ENCODE measurements at places on chromosomes 7 and 10.
A peak's percentile ranks its signal among the peaks of the same experiment; 100 is the strongest.

- DNase-seq = no peak
Observed at GRCh38 chr7:16999541-17000267, 117.9 kb upstream of the AGR3 start.

DNA sequence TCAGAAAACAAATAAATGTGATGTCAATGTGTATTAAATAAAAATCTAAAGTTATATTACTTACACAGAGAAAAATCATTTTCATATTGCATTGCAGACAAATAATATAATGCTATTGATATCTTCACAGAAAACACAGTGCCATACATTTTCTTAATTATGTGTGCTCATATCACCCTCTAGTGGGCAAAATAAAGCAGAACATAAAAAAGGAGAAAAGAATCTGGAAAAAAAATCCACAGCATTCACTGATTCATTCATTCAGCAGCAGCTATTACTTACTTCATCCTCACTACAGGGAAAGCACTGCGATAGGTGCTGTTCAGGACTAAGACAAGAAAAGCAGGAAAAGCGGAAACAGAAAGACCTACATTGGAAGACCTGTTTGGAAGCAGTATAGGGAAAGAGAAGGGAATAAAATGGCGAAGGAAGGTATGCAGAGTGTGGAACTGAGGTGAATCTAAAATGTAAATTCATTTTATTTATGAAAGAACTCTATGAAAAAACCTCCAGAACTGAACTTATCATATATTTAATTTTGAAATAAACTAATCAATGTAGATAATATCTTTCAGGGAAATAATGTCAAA lies 73.2 kb downstream of the POT1 start:
- peak; percentile 7 for DNase-seq

DNA sequence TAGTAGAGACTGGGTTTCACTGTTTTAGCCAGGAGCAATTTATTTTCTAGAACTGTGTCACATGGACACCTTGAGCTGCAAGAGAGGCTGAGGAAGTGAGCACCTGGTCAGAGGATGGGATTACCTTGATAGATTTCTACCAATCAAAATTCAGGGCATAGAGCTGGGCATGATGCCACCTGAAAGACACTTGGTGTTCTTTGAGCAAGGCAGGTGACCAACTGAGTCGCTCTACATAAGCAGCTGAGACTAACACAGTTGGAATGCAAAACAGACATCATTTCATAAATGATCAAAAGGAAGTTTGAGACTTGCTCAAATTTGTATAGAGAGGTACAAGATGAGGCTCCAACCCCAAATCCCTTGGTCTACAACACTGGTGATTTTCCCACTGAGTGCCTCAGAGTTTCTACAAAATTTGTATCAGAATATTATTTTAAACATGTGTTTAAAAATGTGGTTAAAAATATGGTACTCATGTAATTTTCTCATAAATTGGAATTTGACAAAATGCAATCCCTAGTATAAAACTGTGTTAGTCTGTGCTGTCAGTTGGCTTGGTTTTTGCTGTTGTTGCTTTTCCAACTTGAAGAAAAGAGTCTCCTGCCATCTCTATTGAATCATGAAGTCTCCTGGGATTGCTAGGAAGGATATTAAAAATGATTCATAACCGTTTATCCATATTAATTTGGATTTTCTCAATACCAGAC lies 156.4 kb upstream of the MDFIC start:
- no peak for DNase-seq

GRCh38 chr7:98330926-98331529 lies 49.5 kb downstream of the BRI3 start:
- DNase-seq = no peak

GRCh38 chr7:32264702-32265284 lies 194.6 kb upstream of the PDE1C start:
- DNase-seq = no peak

- no peak for DNase-seq
Observed at GRCh38 chr10:94890264-94891022, 48.0 kb upstream of the CYP2C9 start.

DNA sequence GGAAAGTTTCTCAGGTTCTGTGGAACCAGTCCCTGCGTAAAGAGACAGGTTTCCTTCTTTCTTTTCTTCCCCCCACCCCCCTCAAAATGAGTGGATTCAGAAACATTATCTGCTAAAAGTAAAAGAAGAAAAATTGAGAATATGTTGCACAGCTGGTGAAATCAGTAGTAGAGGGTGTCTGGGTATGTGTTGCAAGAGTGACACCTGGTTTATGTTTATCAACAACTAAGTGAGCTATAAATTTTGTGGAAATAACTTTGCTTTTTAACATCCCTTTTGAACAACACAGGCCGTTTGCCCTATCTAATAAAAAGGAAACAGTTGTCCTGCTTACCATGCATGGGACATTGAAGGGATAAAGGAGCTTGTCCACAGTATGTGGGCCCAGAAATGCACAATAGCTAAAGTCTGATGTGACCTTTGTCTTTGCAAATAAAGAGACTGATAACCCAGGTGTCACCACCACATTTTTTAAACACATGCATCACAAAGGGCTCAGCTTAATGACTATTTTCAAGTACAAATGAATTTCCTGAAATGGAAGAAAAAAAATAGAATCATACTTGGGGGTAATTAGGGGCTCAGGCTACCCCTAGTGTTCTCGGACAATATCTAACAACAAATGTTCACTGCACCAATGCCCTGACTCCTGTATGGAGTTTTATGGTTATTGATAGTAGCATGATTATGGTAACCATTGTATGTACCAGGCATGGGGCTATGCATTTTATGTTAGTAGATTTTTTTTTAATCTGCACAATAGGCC lies 221.7 kb upstream of the TCF7L2 start:
- no peak for DNase-seq

DNA sequence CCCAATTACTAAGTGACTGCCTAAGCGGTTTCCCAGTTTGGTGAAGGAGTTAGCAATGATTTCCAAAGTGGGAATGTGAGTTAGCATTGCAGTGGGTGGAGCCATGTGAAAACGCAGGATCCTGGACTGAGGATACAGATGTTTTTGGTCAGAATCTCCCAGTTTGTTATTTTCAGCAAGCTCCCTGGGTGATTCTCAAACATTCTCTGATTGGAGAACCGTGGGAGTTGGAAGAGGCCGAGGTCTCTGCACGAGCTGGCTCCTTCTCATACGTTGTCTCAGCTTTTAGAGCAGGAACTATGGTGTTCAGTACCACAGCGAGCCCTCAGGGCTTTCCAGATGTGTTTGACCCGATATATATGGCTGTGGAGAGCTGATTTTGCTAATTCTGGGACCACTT lies 396.5 kb upstream of the NPVF start:
- no peak for DNase-seq

GRCh38 chr7:66933469-66933868 lies 12.4 kb downstream of the TMEM248 start:
- DNase-seq = no peak

GRCh38 chr7:147465223-147465622 lies 1125.3 kb upstream of the C7orf33 start:
- no peak for DNase-seq

DNA sequence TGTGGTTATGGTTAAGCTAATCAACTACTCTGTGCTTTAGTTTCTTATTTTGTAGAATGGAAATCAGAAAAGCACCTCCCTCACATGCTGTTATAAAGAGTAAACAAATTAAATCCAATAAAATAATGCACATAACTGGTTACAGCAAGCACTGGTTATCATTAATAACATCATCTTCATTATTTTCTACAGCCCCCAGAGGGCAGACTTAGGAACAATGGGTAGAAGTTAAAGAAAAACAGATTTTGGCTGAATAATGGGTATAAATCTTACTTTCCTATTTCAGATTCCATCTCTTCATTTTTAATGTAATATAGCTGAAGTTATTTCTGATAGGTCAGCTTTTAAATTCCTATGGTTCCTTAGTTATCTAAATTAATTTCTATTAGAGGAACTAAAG lies 126.5 kb downstream of the DOCK4 start:
- DNase-seq = no peak

DNA sequence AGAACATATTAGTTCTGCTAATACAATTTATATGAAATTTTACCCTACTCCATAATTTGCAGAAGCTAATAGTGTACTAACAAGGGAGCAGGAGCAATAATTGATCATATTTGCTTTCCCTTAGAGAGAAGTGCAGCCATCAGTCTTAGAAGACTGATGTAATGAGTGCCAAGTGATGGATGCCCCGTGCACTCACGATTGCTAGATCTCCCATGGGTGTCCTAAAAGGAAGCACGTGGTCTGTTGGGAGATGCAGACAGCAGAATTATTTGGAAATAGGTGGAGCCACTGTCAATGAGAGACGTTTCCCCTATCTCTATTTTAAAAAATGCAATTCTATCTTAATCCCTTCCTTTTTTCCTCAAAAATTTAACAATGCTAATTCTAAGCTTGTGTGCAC lies 772.2 kb upstream of the C7orf33 start:
- DNase-seq = no peak

- DNase-seq = no peak
Observed at GRCh38 chr10:34985823-34986222, 104.3 kb downstream of the CUL2 start.

- no peak for DNase-seq
Observed at GRCh38 chr10:45422866-45423659, 49.0 kb downstream of the ALOX5 start.

Data from GM20000 (cell line).